GM20000 (cell line): ENCODE measurements at places on chromosomes 11 and 22.

DNA sequence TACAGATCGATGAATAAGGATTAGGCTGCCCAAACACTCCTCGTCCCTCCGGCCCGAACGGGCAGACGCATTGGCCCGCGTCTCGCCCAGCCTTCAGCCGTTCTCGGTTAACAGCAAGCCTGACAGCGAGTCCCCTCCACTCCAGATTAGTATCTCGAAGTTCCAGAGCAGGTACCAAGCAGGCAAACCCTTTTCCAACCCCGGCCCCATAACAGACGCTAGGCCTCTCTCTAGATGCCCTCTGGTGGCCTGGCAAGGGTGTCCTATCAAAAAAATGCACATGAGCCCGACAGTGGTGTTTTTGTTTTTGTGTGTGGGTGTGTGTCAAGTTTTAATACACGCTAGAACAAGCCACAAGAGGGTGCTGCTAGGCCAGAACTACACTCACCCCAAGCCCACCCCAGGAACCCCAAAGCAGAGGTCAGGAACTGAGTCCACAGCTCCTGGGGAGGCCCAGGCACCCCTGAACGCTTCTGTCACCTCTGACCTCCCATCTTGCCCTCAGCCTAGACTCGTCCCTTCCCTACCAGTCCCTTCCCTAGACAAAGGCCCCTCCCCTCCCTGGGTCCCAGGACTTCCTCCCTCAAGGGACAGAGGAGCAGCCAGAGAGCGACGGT is 658 bp upstream of the ARFGAP2 start:
- DNase-seq: peak; percentile 90

- DNase-seq: no peak
Observed at GRCh38 chr11:11605821-11606450, 15.9 kb downstream of the GALNT18 start.

DNA sequence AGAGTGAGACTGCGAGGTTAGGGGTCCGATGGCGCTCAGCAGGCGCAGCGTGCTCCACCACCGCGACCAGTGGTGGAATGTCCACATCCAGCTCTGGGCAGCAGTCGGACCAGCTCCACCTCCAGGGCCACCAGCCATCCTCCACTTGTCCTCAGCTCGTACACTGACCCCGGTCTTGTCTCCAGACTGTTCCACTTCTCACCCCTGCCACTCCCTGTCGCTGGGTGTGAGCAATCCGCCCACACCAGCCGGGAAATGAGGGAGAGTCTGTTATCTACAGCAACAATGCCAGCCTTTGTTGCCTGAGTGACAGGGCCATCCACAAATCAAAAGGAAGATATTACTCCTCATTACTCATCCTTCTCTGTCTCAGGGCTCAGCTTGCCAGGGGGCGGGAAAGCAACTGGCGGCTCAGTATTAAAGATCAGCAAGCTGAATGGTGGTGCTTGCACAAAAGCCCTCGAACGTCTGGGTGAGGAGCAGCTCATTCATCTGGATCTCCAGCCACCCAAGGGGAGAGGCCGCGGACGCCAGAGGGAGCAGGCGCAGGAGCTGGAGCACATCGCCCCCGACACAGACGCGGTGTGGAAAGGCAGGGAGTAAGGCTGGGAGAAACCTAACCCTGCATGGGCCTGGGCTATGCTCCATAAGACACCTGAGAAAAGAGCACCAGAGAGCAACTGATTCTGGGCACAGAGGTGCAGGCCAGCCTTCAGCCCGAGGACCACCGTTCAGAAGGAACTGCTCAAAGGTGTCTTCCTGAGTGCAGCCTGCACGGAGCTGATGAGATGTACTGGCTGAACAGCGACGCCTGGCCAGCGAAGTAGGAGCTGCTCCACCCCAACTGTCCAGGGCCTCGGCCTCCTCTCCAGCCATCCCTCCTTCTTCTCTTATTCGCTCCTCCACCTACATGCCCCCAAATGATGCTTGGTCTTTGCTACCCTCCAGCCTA is 21.9 kb downstream of the IGSF9B start:
- no peak for DNase-seq

DNA sequence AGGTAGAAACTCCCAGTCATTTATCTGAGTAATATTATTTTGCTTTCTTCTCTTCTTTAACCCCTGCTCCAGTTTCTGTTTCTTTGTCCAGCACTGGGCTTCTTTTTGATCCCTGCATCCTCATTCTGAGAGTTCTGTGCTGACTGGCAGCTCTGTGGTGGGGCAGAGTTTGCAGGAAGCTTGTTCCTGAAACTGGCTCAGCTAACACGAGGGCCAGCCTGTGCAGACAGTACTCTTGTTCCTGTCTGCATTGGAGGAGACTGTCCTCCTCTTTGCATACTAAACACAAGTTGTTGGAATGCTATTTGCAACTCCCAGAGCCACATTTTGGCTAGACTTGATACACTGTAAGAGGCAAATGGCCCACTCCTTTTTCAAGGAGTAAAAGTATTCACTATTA is 93.1 kb upstream of the HORMAD2 start:
- DNase-seq: no peak

DNA sequence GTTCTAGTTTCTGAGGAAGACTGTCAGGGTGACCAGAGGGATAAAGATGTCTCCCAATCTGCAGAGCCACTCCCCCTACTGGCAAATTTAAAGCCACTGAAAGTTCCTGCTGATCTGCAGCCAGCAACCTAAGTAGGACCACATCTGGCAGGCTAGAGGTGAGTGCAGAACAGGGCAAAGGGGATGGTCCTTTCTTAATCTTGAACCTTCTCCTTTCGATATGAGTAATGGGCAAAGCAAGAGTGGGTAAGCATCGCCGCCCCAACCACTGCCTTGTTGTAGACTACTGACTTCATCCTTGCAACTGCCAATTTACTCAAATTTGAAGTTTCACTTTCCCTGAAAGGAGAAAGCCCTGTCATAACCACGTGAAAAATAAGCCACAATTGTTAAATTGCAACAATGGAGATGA is 30.7 kb downstream of the SCUBE2 start:
- DNase-seq: peak; percentile 73

GRCh38 chr11:131036514-131036913 is 120.2 kb upstream of the SNX19 start:
- no peak for DNase-seq

DNA sequence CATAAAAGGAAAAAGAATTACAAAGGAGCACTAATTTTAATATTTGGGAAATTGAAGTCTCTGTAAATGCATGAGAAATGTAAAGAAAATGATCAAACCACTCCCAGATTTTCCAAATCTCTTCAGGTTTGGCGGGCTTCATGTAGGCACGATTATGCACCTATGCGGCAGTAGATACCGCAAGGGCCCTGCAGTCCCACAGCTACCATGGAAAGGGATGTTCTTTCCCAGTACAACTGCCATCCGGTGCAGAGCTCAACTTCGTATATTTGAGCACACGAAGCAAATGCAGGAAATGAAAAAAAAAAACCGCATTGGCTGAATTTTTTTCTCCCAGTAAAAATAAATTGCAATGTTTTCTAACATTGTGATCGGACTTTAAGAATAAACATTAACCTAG is 1.4 kb downstream of the SLC17A6 start:
- no peak for DNase-seq

DNA sequence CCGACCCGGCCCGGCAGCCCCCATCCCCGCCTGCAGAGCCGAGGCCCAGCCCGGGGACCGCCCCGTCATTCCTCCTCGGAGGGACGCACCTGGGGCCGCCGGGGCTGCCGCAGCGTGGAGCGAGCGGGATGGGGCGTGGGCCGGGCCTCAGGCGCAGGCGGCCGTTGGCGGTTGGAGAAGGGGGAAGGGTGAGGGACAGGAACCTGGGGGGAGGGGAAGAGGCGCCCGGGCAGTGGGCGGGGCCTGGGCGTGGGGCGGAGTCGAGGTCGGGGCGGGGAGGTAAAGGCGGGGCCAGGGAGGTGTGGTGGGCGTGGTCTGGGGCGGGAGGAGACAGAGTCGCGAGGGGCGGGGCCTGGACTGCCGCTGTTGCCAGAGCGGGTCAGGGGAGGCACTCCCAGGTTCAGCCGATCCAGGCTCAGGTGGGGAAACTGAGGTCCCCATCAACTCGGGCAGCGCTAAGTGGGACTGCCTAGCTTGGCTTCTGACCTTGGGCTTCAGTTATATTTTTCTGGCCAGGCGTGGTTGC is at the start of gene TESMIN:
TSS of gene TESMIN (minus strand) at position 190 of the 526 bp plus-strand sequence. CDS start 860 bp downstream, outside the sequence.
- DNase-seq: peak; percentile 99

GRCh38 chr22:46251266-46251665 is 1.2 kb upstream of the CDPF1 start:
- no peak for DNase-seq

DNA sequence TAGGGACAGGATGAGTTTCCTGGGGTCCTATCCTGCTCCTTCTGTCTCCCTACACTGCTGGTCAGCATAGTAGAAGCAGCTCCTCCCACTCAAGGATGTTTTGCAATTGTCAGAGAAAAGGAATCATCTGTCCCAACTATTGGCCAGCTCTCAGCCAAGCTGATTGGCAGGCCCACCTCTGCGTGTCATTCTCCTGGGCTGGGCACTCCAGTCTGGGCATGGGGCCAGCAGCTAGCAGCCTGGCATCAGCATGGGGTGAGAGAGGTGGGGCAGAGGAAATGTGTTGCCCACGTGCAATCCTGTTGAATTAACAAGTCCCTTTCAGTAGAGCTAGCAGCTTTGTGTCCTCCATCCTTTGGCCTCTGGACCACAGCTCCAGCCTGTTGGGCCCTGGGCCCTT is 14.1 kb downstream of the ANKK1 start:
- DNase-seq: no peak

GRCh38 chr11:121246021-121246768 is 46.4 kb upstream of the SC5D start:
- DNase-seq: no peak

- DNase-seq: no peak
Observed at GRCh38 chr11:71140206-71140919, 112.0 kb downstream of the SHANK2 start.

DNA sequence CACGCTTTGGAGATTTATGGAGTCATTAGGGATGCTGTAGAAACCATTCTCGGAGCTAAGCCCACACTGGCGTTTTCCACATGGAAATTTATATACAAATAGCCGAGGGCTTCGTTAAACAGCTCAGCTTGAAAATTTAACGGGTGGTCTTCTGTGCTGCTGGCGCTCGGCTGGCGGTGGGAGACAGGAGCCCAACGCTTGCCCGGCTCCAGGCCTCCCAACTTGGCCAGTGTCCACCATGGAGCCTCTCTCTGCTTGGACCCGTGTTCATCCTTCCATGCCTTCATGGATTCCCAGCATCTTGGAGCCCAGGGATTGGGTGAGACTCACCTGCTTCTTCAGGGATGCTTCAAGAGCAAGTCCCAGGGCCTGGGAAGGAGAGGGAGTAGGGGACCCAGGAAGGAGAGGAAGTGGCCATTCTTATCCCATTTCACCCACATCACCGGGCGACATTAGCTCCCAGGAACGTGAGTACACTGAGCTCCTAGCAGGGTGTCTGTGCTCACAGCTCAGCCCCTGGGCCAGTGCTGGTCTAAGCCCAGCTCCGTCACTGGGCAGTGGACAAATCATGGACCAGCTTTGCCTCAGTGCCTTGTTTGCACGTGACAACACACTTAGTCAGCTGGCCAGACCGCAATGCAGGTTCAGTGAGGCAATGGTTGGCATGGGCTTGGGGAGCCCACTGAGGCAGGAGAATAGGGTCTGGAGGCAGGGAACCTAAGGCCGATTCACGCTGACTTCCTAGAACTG is 944.3 kb downstream of the BRD1 start:
- DNase-seq: no peak

- DNase-seq: peak; percentile 85
Observed at GRCh38 chr11:31810779-31811647, at the start of gene PAX6. TSS of gene PAX6 (minus strand) at chr11:31811322. CDS start at chr11:31806411, 4,911 bp downstream.

DNA sequence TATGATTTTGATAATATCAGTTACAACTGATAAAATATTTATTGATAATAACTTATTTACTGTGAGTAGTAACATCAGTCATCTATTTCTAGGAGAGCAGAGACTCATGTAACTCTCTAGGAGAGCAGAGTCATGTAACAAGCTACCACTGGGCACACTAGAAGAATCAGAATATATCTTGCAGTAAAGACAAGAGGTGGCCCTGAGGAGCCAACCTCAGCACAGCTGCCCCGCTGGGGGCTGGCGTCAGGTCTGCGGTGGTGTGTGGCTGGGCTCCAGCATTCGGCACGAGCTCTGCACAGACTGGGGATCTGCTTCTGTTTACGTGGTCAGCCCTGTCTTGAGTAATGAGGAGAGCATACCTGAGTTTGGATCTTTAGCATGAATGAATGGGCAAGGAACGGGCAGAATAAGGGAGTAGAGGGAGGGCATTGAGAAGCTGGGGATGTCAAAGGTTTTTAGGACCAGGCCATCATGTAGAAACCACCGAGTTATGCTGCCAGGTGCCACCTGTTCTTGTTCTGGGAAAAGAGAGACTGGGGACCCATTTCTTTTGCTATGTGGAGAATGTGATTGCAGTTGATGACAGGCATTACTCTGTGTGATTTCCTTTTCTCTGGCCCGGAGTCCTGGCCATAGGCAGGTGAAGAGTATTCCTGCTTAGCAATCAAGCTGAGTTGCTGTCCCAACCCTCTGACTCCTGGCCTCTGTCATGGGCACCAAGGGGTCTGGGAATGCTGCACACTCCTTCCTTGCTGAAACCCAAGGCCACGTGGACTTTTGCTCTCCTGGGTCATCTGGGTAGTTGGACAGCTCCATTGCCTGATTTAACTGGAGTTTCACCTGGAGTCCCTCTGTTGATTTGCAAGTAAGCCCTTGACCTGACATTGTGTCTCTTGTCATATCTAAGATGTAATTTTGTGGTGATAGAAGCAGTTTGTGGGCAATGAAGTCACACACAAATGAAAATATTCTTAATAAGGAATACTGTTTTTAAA is 50.9 kb upstream of the HEPHL1 start:
- no peak for DNase-seq

DNA sequence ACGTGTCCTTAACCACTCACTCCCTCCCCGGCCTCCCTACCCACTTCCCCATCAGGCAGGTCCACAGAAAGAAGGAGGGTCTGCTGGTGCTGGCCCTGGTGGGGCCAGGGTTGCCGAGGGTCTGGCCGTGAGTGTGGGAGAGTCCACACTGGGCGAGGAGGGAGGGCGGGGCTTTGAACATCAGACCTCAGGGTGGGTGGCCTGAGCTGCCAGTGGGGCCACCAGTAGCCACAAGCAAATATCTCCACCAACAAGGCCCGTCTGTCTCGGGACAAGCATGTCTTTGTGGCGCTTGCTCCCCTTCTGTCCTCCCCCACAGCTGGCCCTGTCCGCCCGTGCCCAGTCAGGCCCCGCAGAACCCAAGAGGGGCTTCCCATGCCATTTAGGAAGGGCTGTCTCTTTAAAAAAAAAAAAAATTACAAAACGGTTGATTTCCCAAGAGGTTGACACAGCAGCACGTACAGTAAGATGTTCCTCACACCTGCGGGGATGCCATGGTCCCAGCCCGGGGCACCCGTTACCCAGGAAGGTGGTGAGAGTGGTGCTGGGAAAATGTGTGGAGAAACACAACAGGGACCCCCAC is 17.7 kb upstream of the TALDO1 start:
- no peak for DNase-seq

DNA sequence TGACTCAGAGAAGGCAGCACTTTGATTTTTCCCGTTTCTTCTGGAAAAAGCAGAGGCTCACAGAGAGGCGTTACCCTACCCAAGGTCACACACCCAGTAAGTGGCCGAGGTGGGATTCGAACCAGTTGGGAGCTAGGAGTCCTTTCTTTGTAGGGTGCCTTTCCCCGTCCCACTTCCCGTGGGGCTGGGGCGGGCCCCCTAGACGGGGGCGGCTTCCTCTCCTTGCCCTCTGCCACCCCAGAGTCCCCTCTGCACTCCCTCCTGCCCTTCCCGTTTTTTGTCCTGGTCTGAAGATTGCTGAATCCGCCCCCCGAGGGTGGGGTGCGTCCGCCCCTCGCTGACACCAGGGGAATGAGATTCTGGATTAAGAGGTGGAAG is 747 bp downstream of the TPCN2 start:
- no peak for DNase-seq
